Stimulated activated CD8-positive, alpha-beta memory T cell treated with anti-CD3 and anti-CD28 coated beads, Interleukin-2, amount 100 ng/mL, for 1 hour (primary cell): ENCODE measurements at places on chromosomes 3 and 15.

GRCh38 chr15:58864602-58865424 lies 68.7 kb downstream of the SLTM start:
- no peak for DNase-seq

DNA sequence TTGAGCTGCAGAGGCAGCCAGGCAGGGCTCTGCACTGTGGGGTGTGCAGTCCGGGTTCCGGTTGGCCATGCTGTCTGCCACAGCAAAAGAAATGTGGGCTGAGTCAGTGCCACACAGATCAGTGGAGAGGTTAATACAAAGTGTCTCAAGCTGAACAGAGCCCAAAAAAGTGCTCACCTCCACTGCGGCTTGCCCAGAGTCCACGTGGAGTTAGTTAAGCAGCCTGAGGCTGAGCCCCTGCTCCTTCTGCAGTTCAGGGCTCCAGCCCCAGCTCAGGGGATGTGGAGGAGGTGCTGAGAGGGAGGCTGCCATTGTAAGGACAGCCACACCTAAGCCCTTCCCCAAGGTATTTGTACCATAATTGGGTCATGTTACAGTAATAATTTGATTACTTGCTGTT lies 85.3 kb downstream of the LRRK1 start:
- no peak for DNase-seq

- no peak for DNase-seq
Measured at GRCh38 chr15:60460931-60461330, 18.0 kb downstream of the ICE2 start.

DNA sequence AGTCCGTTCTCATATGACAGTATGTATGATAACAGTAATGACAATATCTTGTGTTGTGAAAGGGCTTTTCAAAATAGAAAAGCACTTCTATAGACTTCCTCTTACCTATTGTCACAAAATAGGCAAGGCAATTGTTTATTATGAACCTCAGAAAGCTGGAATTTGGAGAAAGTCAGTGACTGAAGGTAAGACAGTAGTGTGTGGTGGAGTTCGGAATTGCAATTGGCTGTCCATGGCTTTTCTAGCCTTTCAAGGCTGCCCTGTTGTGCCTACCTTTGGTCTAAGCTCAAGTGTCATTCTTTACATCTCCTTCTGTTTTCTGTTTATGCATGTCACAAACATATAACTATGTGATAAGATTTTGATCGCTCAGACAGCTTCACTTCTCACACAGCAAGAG lies 219.3 kb upstream of the NR2E3 start:
- DNase-seq, result no peak

GRCh38 chr15:71476823-71477222 lies 333.5 kb upstream of the NR2E3 start:
- DNase-seq, result no peak

DNA sequence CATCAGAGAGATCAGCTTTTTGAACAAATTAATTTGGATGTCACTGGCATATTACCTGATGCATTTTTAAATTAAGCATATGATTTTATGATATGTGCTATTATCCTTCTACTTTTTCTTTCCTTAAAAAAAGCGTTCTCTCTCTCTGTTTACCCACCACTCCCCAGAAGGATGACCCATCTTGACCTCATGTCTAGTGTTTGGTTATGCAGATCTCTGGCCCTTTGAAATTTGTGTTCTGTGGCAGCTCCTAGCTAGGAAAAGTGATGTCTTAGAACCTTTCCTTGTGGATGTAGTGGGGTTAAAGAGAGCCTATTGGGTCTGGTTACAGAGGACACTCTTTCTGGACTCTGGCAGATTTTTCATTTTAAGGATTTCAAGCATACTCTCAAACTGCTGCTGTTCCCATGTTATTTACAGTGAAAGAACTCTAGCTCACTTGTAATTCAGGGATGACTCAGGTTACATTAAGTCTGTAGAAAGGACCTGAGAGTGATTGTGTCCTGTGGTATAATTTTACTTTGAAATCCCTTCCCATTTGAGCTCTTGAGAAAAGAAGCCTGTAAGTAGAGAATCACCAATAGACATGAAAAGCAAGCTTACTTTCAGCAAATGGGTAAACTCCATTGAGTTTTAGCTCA lies 23.8 kb downstream of the ARHGEF26 start:
- no peak for DNase-seq

- no peak for DNase-seq
Measured at GRCh38 chr3:15606434-15606891, 4.9 kb downstream of the BTD start.

DNA sequence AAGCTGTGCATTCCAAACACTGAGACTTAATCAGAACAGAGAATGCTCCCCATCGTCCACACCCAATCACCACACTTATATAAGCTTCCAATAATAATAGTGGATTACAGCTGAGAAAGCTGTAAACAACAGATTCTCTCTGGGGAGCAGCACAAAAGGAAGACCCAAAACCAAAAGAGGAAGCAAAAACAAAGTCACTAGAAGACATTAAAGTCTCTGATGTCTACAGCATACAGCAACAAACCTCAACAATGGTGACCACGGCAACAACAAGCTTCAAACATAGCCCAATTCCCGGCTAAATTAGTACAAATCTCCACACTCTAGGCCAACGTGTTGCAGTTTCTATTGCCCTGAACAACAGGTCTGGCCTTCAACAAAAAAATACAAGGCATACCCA lies 37.7 kb downstream of the ZDHHC23 start:
- no peak for DNase-seq

DNA sequence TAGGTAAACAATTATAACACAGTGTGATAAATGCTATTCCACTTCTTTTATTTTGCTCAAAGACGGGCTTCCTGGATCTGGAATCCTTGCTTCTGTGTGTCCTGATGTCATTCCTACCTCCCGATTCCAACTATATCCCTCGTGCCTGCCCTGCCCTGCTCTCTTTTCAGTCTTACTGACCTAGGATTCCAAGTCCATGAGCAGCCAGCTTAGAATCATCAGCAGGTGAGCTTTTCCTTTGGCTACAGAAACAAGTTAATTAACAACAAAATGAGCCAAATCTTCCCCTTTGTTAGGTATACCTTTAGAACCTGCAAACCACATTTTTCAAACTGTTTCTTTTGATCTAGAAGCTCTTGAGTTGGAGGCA lies 21.9 kb upstream of the KPNA1 start:
- DNase-seq, result no peak

DNA sequence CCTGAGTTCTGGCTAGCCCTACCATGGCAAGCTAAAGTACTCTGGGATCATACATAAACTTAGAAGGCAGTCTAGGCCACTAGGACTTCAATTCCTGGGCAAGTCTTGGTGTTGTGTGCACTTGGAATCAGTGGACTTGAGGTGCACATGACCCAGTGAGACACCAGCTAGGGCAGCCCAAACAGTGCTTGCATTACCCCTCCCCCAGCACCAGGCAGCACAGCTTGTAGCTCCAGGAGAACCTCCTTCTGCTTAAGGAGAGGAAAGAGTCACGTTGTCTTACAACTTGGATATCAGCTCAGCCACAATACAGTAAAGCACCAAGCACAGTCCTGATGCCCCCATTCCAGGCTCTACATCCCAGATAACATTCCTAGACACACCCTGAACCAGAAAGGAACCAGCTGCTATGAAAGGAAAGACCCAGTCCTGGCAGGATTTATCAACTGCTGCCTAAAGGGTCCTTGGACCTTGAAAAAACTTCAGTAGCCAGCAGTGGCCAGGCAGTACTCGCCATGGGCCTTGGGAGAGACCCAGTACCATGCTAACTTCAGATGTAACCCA lies 57.2 kb downstream of the MYO9A start:
- no peak for DNase-seq

GRCh38 chr3:12831301-12831866 lies 10.0 kb downstream of the RPL32 start:
- DNase-seq, result no peak

DNA sequence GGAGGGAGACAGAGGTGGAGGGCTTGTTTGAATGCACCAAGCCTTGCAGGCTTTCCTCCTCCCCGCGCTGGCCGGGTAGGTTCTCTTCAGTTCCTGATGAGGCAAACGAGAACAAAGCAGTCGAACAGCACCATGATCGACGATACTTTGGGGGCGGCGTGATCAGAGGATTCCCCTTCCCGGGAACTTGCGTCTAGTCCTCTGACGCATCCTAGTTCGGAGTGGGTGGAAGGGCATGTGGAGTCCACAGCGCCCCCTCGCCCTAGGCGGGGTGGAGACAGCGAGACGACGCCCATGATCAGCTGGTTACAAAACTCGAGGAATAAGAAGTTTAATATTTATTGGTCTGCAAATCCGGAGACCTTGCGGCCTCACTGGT lies 452 bp upstream of the SV2B start:
- no peak for DNase-seq

DNA sequence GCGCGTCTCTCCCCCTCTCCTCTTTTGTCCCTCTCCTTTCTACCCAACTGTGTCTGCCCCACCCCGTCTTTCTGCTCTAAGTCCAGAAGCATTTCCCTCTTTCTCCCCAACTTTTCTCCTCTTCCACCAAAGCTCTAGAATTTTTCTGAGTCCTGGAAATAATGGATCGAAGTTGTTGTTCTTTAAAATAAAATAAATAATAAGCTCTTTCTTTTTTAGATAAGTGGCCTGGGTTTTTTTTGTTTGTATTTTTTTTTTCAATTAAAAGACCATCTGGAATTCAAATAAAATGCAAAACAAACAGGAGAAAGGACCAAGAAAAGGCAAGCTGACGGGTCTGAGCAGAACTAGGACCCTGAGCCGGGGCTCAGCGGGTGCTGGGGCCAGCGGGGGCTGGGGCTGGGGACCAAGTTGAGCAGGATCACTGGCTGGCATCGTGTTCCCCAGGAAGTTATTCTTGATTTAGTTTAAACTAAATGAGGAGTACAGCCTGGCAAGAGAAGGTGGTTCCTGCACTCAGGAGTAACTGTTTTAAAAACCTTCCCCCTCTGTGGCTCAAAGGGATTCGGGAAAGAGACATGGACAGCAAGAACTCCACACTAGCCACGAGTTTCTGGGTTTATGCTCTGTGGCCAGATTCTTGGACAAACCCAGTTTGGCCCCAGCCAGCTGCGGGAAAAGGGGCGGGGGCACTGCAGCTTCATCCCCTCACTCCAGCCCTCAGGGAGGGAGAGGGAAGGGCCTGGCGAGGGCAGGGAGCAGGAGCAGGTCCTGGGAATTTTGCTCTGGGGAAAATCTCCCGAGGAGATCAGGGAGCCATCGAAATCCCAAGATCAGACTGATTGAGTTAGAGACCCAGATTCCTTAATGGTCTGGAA lies 8.4 kb downstream of the GATA2 start:
- no peak for DNase-seq

- DNase-seq, result peak; percentile 60
Measured at GRCh38 chr15:65981837-65982626, 112.7 kb downstream of the RAB11A start.

DNA sequence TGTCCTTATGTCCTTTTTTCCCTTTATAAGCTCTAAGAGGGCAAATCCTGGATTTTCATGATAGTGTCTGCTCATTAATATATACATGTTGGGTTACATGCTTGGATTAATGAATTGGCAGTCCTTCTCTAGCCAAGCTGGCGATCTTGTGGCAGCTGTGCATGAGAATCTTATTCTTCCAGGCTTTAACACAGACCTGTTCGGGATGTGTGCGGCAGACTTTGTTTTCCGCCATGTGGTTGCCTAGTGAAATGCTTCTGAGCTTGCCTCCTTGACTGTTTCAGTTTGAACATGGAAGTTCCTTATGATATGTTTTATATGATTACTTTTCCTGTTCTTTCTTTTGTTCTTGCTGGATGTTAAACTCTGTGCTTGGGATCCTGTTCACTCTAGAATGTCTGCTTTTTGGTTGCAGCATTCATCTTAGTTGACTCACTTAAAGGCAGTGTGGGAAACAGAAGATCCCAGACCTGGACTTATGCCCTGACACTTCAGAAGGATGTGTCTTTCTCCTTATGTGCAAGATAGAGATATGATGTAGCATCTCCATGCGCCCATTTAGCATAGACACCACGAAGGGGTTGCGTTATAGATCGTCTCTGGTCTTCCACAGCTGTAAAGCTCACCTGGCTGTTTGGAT lies 7.2 kb downstream of the CHCHD6 start:
- no peak for DNase-seq

DNA sequence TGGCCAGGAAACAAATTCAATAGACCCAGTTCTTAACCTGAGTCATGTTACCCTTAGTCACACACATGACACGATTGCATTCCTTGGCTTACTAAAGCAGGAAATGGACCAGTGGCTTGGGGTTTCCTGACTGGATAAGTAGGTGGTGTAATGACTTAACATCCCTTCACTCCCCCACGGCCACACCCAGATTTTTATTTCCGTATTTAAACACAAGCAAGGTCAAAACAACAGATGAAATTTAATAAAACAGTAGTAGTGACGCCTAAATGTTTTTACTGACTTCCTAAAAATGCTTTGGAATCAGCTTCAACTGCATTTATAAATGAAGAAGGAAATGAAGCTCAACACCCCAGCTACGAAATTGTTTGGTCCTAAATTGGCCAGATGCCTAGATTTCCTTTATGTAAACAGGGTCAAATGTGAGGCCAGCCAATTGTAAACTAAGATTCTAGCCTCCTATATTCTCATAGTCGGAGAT lies 324.3 kb downstream of the CHST2 start:
- DNase-seq, result no peak

GRCh38 chr3:134896141-134896540 lies 101.1 kb downstream of the EPHB1 start:
- DNase-seq, result no peak

DNA sequence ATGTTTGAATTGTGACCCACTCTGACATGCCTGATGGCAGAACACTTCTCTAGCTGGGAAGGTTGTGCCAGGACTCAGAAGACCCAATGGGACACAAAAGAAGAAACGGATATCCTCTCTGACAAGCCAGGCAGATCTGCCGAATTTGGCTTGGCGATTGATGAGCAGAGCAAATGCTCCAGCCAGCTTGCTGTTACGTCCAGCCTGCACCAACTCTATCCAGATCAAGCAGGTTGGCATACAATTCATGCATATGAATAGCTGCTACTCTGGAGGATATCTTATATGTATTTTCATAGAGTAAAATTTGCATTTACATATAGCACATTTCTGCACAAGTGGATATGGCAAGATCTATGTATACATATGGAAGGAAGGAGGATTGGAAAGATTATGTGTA lies 102.8 kb downstream of the PEX5L start:
- DNase-seq, result no peak
